Myocyte (in vitro differentiated cells): ENCODE measurements at places on chromosomes 11 and 22.

DNA sequence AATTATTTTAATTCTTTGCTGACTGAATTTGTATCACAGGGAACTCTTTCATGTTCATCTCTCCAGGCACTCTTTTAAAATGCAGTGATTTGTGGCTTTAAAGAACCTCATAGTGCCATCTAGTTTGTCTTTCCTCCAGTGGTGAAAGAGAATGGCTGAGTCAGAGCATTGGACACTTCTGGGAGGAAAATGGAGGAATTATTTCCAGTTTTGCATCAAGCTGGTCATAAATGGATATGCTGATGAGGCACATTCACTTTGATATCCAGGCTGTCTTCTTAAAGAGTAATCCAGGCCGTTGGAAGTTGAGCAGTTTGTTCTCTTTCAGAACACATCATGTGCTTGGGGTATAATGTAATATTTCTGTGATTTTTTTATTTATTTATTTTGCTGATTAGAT, 273.7 kb downstream of the DDX10 start:
- DNase-seq, result no peak

- DNase-seq, result no peak
Observed at GRCh38 chr11:111183706-111184105, 61.8 kb upstream of the POU2AF2 start.

DNA sequence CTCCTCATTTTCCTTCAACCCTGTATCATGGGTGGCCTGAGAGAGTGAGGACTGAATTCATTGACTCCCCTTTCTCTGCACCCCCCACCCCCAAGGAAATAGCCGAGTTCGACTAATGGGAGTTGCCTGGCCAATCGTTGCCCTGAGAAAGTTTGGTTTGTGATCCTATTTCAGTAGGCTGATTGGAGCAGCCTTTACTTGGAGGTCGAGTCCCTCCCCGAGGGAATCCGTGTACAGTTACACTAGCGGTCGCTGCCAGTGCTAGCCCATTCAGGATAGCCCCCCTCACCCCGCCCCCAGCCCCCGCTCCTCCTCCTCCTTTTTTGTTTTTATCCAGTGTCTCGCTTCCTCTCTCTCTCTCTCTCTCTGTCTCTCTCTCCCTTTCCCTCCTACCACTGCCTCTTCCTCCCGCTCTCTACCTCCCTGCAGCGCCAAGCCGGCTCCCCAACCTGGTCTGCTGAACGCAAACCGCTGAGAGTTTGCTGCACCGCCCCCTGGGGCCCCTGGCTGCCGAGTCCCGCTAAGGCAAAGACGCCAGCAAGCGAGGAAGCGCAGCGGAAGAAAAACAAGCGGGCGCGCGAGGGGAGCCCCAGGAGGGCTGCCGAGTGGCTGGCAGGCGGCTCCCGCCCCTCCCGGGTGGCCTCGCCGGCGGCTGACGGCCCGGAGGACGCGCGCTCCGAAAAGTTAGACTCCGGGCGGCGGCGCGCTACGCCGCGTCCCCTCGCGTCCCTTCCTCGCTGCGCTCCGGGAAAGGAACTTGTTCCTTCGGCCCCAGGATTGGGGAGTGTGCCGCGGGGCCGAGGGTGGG, at the start of gene GRAMD1B:
GRAMD1B (plus strand) TSS at position 357 of the 808 bp plus-strand sequence. CDS start 524 bp downstream, outside the sequence.
- peak; percentile 88 for DNase-seq

GRCh38 chr11:119509969-119510401, 87.0 kb upstream of the THY1 start:
- peak; percentile 100 for DNase-seq

DNA sequence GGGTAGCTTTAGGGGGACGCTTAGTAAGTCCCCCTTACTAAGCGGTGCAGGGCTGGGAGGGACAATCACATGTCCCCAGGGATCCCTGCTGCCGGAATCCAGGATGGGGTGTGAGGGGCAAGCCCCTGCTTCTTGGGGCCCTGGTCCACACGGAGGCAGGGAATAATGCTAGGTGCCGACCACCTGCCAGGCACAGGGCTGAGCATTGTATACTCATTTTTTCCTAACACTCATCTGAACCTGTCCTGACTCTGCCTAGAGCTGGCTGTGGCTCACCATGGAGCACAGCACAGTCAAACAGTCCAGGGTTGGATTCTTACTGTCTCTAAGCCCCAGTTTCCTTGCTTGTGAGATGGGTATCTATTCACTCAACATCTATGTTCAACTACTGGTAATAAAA, 1.4 kb upstream of the LTBP3 start:
- no peak for DNase-seq
